ENCODE measurements at places on chromosomes 4 and X.
A peak's percentile ranks its signal among the peaks of the same experiment; 100 is the strongest.

GRCh38 chr4:159563257-159563656 is 460.4 kb downstream of the RAPGEF2 start:
- DNase-seq, result no peak

DNA sequence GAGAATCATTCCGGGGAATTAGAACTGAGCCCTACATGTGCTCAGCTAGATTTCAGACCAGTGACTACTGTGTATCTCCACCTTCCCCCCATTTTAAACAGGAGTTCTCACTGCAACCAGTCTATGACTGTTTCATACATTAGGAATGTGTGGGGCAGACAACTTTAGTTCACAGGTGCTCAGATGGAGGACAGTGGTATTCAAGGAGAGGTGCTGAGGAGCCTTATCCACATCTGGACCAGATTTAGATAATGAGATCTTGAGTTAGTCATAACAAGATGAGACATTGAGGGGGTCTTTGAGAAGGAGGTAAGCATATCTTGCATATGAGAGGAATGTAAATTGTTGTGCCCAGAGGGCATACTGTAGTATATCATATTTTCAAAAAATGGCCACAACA is 32.8 kb upstream of the RELL1 start:
- DNase-seq, result no peak

- DNase-seq, result no peak
Observed at GRCh38 chr4:102809691-102810090, 17.7 kb downstream of the UBE2D3 start.

DNA sequence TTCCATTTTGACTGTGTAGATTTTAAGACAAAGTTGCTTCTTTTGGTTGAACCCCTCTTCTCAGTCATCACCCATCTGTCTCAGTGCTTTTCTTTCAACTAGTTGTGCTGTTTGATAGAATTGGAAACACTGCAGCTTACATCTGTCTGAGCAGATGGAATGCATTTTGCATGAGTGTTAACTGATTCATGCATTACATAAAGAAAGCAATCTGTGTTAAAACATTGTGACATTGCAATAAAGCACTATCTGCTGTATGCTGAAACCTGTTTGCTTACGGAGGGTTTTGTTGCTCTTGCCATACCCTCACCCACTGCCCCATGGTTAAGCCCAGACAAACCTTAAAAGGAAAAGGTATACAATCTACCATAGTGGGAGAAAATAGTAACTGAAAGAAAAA is 47.4 kb downstream of the NRK start:
- DNase-seq, result no peak

DNA sequence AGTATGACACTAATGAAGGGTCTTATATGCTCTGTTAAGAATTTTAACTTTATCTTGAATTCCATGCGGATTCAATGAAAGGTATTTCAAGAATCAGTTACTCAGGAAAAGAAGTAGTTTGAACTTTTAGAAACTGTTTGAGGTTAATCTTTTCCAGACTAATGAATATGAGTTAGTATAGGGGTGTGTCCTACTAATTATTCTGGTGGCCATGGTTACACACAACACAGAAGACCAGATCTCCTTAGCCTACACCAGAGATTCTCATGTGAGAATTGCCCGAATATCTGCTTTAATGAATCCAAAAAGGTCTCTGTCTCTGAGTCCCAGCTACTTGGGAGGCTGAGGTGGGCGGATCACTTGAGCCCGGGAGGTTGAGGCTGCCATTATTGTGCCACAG is 100.4 kb downstream of the MMRN1 start:
- DNase-seq, result no peak

- no peak for DNase-seq
Observed at GRCh38 chr4:67934628-67935027, 28.7 kb downstream of the TMPRSS11A start.

- no peak for DNase-seq
Observed at GRCh38 chr4:1635464-1635863, 48.6 kb downstream of the FAM53A start.

- no peak for DNase-seq
Observed at GRCh38 chrX:41066391-41066790, 18.9 kb upstream of the USP9X start.

DNA sequence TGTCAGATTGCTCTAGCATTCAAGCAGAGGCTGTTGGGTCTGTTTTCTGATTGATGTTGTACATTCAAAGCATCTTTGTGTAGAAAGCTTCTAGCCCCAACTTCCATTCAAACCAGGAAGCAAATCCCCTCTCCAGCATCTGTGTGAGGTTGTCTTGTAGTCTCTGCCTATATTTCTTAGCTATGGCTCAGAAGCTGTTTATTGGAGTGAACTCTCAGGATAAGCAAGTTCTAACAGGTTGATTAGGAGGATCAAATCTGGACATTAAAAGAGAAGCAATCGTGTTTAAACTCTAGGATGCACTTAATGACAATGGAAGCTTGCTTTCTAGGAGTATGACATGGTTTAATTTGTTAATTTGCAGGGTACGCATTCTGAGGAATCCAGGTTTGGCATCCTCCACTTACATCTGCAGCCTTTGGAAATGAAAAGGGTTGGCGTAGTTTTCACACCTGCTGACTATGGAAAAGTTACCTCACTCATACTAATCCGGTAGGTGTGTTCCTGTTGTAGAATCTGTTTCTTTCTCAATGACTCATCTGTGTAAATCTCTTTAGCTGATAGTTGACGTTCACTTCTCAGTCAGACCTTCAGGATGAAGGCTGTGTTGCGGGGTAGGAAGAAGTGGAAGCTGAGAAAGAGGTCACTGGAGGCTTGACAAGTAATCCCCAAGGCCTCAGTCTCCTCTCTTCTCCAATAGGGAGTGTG is 88.0 kb upstream of the TLR2 start:
- DNase-seq, result no peak

- no peak for DNase-seq
Observed at GRCh38 chr4:154457471-154457870, 34.1 kb downstream of the DCHS2 start.

DNA sequence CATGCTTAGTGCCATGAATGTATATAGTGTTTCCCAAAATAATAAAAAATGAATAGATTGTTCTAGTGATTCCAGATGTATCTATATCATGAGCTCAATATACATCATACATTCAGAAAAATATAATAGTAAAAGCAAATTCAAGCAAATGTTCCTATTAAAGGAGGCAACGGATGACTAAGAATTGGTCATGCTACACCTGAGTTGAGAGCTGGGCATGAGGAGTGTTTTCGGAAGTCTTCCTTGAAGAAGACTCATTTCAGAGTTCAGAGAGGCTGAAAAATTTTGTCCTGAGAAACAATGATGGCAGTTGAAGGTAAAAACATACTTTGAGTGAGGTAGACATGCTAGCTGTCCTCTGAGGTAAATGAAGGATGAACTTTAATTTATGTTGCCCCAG is 79.3 kb upstream of the IL1RAPL2 start:
- DNase-seq, result no peak

GRCh38 chr4:167883266-167883665 is 209.1 kb upstream of the ANXA10 start:
- DNase-seq, result no peak

GRCh38 chrX:53458082-53458481 is 23.9 kb upstream of the HSD17B10 start:
- DNase-seq, result no peak

- no peak for DNase-seq
Observed at GRCh38 chr4:138967313-138967712, 48.3 kb upstream of the NOCT start.

DNA sequence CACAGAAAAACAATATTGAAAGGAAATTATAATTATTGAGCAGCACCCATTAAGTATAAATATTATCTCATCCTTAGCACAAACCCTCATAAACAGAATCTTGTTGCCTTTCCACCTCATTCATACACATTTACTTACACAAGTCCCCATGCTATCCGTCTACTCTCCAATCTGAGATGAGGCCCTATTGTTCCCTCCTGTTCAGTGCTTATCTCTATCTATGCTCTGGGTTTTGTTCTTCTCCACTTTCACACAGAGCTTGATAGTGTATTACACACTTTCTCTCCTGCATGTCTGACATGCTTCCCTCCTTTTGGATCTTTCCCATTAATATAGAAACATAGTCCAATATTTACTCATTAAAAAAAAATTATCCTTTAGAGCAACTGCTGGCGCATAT is 238.2 kb upstream of the MAB21L2 start:
- DNase-seq, result no peak

DNA sequence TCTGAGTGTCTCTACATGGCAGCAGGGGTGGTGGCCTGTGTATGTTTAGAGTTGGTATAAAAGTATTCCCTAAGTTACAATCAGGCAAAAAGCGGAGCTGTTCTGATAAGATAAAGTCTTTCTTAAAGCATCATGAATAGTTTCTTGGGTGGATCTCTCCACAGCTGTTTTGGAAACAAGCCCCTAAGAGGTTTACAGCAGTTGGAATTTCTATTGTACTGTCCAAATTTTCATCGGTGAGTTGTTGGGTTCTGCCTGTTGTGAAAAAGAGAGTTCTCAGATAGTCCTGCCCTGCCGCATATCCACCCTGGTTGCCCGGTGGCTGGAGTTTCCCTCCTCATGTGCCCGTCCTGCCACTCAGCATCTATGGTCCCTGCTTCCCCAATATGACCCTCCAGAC is 50.1 kb downstream of the C4orf51 start:
- no peak for DNase-seq

- no peak for DNase-seq
Observed at GRCh38 chr4:11119474-11119873, 309.2 kb downstream of the HS3ST1 start.

GRCh38 chr4:37717576-37717975 is 31.4 kb upstream of the RELL1 start:
- no peak for DNase-seq

DNA sequence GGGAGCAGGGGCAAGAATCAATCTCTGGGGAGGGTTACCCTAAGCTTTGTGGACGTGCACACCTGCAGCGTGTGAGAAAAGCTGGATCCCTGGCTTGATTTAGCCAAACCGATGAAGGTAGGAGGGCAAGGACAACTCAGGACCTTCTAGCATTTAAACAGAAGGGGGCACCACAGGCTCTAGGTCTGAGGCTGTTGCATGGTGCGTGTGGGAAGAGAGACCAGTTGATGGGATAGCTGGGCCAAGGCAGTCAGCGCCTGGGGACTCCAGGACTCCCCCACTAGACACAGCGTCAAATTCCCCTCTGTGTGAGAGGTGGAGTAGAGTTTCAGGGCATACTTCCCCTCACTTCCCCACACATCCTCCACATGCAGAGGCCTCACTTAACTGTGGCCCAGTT is 4.3 kb downstream of the GABRQ start:
- DNase-seq, result peak; percentile 5

- peak; percentile 14 for DNase-seq
Observed at GRCh38 chr4:95124906-95125504, 367.2 kb downstream of the BMPR1B start.

DNA sequence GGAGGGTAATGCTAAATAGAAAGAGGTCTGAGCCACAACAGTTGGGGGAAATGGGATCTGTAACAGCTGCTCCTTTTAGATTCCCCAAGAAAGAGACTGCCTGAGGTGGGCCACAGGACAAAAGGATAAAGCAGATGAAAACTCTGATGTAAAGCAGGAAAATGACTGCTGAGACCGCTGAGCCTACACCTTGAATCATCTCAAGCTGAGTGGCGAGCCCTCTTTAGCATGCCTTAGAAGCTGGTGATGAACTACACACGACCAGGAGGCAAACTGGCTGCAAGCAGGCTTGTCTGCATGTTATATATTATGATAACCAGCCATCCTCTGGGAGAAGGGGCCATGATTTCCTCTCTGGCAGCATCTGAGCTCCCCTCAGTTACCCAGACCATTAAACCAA is 88.4 kb downstream of the TTC29 start:
- no peak for DNase-seq

GRCh38 chr4:26181616-26182015 is 139.2 kb upstream of the RBPJ start:
- no peak for DNase-seq

DNA sequence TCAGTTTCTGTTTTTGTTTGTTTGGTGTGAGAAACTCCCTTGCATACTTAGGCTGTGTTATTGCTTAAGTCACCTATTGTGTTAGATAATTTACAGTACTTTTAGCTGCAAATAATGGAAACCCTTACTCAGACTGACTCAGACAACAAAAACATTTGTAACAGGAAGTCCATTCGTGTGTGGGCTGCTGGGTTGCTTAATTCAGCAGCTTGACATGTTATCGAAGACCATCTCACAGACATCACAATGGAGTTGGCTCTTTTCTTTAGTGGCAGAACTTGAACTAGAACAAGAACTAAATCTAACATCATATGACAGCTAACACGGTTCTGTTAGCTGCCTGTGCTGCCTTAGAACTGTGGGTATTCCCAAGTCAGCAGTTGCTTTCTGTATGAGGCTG is 9.9 kb upstream of the GABRE start:
- DNase-seq, result no peak

DNA sequence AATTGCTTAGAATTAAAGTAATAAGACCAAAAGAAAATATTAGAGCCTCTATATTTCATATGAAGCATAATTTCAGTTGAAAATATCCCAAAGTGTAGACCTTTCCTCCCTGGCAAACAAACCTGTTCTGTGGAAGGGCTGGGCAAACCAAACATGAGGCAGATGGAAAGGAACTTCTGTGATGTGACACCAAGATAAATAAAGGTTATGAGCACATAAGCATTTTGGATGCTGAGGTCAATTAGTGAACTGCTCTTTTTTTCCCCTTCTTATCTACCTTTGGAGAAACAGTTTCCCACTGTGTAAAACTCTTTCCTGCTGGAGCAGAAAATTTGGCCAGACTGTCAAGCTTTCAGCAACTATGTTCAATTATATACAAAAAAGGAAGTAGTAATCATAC is 109.6 kb upstream of the STIM2 start:
- peak; percentile 1 for DNase-seq

DNA sequence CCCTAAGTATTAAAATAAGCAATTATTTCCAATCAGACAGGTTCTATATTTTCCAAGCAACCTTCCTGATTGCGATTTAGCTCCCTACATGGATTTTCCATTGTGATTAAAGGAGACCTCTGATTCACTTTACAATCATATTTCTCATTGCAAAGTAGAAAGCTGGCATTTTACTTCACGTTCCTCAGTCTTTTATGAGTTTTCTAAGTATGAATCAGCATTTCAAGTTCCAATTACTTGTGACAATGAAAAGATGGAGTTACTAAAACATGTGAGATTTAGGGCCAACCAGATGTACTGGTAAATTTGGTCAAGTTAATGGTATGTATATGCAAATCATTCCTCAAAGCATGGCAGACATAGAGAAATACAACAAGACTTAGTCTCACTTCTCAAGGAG is 206.2 kb downstream of the KCNIP4 start:
- no peak for DNase-seq

DNA sequence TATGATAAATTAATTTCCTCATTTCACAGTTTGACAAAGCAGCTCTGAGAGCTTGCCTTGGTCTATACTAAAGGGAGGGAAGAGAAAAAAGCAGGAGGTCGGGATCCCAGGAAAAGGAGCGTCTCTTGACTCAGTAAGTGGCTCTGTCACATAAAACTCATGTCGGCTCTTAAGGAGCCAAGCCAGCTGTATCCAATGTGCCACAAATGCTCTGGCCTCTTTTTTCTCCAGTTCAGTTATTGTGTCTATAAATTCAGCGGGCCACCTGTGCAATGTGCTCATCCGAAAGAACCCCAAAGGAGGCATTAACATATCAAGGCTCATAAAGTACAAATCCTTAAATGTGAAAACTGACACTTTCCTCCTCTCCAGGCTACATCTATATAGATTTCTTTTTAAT is 337.7 kb upstream of the FAM241A start:
- no peak for DNase-seq
